Activated T-helper 9 cell treated with anti-CD3 and anti-CD28 coated beads, Interleukin-2, amount 50 U/mL, for 16 hours (primary cell): ENCODE measurements at places on chromosomes 6 and 20.

DNA sequence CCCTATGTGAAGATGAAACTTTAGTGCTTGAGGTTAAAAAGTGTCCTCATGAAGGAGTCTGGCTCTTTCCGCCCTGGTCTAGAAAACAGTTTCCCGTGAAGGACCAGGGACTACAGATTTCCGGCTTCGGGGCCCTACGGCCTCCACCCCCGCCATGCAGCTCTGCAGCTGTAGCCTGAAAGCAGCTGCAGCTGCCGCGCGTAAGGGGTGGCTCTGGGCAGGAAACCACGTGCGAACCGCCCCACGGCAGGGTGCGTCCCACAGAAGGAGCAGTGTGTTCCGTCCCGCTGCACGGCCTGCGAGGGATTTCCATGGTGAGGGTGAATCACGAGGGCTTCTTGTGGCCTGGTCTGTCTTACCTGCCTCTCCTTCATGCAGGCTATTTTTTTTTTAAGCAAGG lies 117.0 kb downstream of the ERMARD start:
- DNase-seq: no peak

- DNase-seq: peak; percentile 68
Measured at GRCh38 chr20:32761831-32762753, at the start of gene DNMT3B. Gene DNMT3B (plus strand): TSS chr20:32762385. CDS start chr20:32780324, 17,939 bp downstream.

DNA sequence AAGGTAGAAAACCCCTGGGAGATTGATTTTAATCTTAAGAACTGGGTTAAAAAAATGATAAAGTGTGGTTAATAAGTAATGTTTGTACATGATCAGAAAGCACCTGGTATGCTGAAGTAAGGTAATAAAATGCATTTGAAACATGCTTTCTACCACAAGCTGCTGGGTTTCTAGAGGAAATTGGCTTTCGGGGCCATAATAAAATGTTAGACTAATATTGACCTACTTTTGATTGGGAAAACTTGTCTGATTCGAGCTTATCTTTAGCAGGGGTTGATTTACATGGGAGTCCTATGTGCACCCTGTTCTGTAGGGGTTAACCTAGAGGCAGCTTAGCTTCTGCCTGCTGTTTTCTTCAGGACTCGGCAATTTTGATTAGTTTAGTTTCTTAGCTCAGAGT lies 50.5 kb downstream of the CRYBG1 start:
- no peak for DNase-seq

DNA sequence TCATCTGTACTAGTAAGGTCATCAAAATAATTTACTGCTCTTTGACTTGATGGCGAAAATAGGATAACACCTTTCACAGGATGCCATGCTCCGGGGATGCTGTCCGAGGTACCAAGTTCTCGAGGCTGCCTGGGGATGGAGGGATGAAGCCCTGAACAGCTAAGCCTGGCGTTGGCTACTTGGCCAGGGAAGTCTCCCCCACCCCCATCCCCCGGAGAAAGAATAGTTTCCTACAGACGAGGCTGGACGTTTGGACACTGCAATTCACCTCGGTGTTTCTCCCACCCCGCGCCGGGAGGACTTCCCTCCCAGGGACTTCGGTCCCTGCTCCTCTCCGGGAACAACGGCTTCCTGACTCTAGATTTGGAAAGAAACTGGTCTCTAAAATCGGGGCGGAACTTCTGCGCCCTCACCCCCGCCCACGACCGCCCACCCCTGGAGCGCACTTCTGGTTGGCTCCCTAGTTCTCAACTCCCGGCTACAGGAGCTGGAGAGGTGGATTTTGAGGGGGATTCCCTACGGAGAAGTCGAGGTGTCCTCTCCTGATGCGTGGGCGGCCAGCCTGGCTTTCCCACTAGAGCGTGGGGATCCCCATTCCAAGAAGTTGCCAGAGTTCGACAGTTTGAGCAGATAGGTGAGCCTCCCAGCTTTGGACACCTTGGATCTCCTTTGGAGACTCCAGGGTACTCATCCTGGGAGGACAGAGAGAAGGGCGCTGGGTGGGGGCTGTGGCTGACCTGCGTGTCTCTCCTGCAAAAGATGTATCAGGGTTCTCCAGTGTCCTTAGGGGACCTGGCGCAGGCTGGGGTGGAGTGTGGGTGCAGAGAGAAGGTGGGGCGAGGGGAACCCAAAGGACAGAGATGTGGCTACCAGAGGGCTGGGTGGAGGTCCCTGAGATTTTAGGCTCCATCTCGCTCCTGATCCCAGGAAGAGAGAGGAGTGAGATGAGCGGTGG lies 1.1 kb downstream of the PCSK2 start:
- DNase-seq: no peak

DNA sequence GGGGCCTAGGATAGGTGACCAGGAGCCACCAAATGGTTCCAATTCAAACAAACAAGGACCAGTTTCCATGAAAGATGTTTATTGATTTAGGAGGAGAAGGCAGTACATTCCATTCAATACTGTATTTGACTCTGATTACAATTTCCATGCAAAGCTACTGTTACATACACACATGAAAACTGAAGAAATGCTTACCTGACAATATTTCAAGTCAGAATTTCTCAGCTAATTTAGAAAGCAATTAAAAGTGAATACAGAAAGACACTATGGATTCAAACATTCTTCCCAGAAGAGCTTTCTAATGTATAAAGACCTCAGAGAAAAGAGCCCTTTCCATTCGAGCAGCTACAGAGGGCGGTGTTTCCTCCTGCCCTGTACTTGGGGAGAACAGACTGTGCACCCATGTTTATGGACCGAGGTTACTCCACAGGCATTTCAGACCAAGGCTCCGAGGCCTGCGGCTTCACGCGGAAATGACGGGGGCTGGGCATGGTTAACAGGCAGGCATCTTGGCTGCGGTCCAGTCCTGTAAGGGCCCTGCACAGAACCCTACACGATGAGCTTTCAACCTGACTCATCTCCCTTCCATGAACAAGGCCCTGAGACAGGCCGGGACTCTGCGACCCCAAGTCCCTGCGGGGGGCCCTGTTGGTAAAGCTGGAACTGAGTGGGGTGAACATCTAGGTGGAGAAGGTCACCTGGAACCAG lies 25.7 kb upstream of the TCFL5 start:
- DNase-seq: no peak

- DNase-seq: no peak
Measured at GRCh38 chr6:3355011-3355357, 96.2 kb downstream of the PSMG4 start.

DNA sequence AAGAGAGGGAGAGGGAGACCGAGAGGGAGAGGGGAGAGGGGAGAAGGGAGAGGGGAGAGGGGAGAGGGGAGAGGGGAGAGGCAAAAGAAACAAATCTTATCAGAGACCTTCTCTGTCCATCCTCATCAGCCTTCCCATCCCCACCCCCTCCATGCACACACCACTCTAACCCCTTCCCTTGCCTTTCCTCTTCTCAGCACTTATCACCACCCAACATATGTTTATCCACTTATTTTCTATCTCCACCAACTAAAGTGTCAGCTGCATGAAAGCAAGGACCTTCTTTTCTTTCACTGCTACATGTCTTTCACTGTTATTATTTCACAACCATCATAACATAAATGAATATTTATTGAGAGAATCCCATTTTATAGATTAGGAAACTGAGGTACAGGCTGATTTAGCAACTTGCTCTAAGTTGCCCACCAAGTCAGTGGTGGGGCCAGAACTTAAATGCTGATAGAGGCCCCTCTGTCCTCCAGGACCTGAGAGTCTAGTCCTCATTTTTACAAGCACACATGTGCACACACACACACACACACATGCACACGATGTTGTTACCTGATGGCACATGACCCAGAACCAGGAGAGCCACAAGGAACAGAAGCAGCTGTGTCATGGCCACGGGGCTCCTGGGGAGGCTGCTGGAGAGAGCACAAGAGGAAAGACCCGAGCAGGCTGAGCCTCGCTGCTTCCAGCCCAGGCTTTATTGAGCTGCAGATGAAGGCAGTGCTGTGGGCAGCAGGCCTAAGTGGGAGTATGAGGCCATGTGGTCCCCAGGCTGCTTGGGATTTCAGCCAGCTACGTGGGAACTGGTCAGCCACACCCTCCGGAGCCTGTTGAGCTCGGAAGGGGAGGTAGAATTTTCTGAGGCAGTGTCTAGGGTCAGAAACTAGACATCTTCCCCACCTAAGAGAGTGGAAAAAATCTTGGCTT lies 2.3 kb downstream of the DEFB124 start:
- no peak for DNase-seq

- no peak for DNase-seq
Measured at GRCh38 chr6:105646391-105646867, 243.5 kb upstream of the PREP start.

DNA sequence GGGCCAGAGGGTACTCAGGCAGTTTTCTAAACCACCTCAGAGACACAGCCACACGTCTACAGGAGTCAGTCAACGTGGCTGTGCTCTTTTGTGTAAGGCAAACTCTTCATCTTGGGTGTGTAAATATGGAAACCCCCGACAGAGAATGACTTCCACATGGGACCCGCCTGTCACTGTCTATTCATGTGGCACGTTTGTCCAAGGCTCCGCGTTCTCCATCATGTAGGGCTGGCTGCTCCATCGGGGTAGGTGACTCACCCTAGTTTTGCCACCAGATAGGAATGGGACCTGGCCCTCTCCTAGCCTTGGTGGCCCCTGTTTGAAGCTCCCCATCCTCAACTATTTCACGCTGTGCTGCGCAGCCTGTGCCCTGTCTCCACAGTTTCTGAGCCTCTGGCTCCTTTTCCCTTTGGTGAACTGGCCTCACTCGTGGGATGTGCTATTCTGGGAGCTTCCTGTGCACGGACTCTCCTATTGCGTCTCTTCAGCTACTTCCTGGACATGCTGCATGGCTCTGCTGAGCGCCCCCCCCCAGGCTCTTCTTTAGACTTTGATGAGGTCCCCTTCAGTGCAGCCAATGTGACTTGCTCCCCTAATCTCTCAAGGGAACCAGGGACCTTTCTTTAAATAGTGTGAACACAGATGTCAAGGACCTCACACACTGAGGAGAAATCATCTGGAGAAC lies 143.2 kb upstream of the PDE10A start:
- no peak for DNase-seq

- DNase-seq: no peak
Measured at GRCh38 chr20:47063407-47063806, 168.8 kb downstream of the EYA2 start.

DNA sequence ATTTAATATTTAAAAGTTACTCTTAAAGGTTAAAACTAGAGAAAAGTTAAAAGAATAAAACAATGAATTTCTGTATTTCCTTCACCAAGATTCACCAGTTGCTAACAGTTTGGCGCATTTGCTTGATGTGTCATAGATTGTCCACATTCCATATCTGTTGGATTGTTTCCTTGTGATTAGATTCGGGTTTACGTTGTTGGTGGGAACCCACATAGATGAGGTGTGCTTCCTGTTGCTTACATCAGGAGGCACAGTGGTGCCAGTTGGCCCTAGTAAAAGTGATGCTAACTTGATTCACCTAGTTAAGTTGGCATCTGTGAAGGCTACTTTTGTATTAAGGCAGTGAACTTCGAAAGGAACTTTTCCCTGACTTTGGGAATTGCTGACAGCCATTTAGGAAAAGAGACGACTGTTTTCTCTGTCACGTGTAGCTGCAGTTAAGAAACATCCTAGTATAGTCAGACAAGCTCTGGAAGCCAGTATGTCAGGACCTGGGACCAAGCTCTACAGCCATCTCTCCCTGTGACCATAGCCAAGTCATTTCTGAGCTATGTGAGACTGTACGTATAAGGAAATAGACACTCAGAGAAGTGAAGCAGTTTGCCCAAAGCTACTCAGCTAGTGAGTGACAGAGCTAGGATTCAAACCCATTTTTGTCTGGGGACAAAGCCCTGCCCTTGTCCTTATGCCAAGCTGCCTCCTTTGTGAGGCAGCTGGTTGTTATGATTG lies 49.0 kb downstream of the PPARD start:
- DNase-seq: no peak

- DNase-seq: no peak
Measured at GRCh38 chr20:46339037-46339436, 30.7 kb upstream of the CDH22 start.

GRCh38 chr20:20971810-20972209 lies 134.3 kb downstream of the LINC00237 start:
- no peak for DNase-seq

GRCh38 chr6:43228951-43229802 lies at the start of gene DNPH1:
Gene DNPH1 (minus strand): TSS chr6:43229481. CDS start chr6:43229456, 25 bp downstream.
- DNase-seq: peak; percentile 75

DNA sequence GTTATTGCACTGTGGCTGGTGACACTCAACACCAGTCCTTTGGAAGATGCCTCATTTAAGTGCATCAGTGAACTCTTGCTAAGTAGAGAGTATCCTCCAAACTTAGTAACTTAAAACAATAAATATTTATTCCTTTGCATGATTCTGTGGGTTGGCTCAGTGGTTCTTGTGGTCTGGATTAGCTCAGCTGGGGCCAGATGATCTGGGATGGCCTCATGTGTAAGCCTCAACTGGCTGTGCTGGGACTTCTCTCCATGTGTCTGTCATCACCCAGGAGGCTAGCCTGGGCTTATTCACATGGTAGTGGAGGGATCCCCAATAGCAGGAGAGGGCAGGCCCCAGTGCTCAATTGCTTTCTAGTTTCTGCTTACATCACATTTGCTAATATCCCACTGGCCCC lies 8.3 kb downstream of the LRRN4 start:
- DNase-seq: no peak

- no peak for DNase-seq
Measured at GRCh38 chr6:28134015-28134414, 7.7 kb upstream of the ZKSCAN8 start.
